ELR (cell line): ENCODE measurements at places on chromosomes 4 and X.

GRCh38 chr4:4533461-4534169 lies 8.2 kb downstream of the STX18 start:
- DNase-seq = no peak

DNA sequence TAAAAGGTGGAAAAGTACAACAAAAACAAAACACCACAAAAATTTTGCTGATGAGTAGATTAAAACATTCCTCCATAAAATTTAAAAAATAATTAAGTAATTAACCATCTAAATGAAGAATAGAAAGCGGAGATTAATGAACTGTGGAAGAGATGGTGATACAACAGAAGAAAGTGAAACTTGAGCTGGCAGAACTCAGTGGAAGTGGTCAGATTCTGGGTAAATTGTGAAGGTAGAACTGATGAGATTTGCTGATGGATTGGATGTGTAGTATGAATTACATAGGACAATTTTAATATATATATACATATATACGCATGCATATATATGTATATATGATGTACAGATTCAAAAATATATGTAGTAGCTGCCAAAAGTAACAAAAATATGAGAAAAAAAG lies 73.9 kb downstream of the AMOT start:
- no peak for DNase-seq

- no peak for DNase-seq
Measured at GRCh38 chrX:38262715-38263620, 42.3 kb upstream of the SRPX start.

GRCh38 chr4:165152527-165152926 lies 39.9 kb upstream of the TMEM192 start:
- DNase-seq = no peak

DNA sequence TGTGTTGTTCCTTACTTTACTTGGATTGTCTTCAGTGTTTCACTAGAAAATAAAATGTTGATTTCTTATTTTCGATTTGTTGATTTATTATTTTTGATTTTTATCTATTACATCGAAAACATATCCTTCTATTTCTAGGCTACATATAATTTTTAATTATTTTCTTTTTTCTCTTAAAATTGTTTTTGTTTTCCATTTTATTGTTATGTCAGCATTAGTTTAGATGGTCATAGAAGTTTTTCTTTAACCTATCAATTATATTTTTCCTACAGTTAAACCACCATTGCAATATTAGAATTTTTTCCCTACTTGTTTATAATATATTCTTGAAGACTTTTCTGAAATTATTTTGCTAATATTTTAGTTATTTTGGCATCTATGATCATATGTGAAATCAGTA lies 1685.1 kb downstream of the RPA4 start:
- DNase-seq = no peak

- no peak for DNase-seq
Measured at GRCh38 chr4:78120144-78120880, 63.2 kb downstream of the FRAS1 start.

- no peak for DNase-seq
Measured at GRCh38 chr4:40227284-40227683, 30.5 kb downstream of the RHOH start.

DNA sequence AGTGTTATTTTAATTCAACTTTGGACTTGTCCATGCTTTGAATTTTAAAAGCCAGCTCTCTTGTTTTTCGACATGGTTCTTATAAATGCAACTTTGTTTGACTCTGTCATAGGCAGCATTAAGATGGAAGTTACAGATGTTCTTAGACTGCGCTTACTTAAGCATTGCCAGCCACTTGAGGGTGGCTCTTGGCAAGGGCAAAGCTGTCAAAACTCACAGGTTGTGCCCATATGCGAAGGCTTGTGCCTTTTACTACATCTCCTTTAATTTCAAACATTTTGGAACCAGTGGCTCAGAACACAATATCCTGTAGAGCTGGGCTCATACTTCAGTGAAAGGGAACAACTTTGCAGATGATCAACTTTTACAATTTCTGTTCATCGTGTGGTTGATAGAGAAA lies 135.5 kb downstream of the TRAM1L1 start:
- no peak for DNase-seq

DNA sequence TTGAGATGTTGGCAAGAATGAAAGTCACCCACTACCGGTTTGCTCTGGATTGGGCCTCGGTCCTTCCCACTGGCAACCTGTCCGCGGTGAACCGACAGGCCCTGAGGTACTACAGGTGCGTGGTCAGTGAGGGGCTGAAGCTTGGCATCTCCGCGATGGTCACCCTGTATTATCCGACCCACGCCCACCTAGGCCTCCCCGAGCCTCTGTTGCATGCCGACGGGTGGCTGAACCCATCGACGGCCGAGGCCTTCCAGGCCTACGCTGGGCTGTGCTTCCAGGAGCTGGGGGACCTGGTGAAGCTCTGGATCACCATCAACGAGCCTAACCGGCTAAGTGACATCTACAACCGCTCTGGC lies 12.3 kb downstream of the RPL9 start:
- DNase-seq = no peak

GRCh38 chr4:19531906-19532848 lies 719.5 kb upstream of the SLIT2 start:
- no peak for DNase-seq

GRCh38 chrX:41449615-41450014 lies 2.5 kb downstream of the NYX start:
- DNase-seq = peak; percentile 6

- peak; percentile 36 for DNase-seq
Measured at GRCh38 chr4:142850478-142850877, 4.4 kb upstream of the INPP4B start.
